SK-MEL-5 (cell line): ENCODE measurements at places on chromosomes 7 and 10. TPM values are rescaled to one million over a fixed set of nuclear protein-coding genes. Genes with fewer than 3 reads are reported as not detected.

TDRD1 gene
- total RNA-seq: not detected in 2 replicates

STEAP1B gene
- 61.7 and 64.1 TPM in 2 replicates for total RNA-seq

TFAM gene
- 54.8 and 72.5 TPM in 2 replicates for total RNA-seq

MBL2 gene
- total RNA-seq: 0.16 TPM in 1 of 2 replicates, not detected in the other

HOXA1 gene
- 5.6 TPM in 2 replicates for total RNA-seq

DNA sequence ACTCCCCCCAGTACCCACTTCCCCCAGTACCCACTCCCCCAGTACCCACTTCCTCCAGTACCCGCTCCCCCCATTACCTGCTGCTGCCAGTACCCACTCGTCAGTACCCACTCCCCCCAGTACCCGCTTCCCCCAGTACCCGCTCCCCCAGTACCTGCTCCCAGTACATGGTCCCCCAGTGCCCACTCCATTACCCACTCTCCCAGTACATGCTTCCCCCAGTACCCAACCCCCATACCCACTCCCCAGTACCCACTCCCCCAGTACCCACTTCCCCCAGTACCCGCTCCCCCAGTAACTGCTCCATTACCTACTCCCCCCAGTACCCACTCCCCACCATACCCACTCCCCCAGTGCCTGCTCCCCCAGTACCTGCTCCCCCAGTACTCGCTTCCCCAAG, 550.6 kb downstream of the DNAJB6 start:
- no peak for DNase-seq

DNA sequence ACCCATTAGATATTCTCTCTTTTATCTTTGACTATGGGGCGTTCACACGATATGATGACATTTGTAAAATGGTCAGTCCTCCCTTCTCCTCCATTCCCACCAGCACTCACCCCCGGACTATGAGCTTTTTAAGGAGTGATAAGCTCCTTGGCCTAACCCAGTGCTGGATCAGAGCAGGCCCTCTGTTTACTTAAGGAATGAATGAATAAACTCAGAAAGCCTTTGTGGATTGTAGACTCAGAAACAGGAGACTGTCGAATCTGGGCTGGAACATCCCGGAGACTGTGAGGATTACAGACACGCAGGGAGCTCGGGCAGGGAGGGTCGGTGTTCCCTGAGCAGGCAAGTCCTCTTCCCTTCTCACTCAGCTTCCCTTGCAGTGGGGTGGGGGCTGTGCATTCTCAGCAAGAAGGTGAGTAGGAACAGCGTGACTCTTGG, 6.8 kb upstream of the ZCCHC24 start:
- no peak for DNase-seq

DNA sequence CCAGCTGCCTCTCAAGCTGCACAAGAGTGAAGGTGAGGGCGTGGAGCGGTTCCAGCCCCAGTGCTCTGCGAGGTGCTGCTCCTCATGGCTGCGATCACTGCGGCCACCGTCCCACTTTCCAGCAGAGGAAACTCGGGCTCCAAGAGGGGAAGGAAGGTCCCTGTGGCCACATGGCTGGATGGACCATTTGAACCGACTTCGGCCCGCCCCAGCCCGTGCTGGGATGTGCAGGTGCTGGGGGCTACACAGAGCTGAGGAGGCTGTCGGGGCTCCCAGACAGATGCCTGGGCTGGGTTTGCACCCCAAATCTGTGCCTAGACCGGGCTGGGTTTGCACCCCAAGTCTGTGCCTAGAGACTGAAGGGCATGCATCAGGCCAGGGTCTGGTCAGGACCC, 186.6 kb downstream of the DNAJB6 start:
- DNase-seq: no peak

DNA sequence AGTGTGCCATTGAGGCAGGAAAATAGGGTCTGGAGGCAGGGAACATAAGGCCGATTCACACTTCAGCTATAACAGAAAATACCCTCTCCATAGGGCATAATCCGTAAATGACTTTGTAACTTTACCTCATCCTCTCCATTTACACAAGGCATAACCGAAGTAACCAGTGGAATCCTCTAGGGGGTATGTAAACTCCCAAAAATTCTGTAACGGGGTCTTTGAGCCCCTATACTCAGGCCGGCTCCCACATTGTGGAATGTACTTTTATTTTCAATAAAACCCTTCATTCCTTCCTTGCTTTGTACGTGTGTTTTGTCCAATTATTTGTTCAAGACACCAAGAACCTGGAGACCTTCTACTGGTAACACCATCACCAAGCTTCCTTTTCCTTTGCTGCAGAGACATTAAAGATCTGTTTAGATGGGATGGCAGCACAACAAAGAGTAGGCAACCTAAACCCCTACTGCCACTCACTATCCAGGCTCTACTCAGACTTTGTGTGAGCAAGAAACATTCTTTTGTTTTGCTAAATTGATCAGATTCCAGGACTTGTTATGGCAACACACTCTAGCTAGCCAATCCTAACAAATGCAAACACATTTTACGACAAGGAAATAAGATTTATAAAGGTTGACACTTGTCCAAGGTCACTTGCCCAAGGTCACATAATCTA, 99.3 kb downstream of the DGKI start:
- no peak for DNase-seq

DNA sequence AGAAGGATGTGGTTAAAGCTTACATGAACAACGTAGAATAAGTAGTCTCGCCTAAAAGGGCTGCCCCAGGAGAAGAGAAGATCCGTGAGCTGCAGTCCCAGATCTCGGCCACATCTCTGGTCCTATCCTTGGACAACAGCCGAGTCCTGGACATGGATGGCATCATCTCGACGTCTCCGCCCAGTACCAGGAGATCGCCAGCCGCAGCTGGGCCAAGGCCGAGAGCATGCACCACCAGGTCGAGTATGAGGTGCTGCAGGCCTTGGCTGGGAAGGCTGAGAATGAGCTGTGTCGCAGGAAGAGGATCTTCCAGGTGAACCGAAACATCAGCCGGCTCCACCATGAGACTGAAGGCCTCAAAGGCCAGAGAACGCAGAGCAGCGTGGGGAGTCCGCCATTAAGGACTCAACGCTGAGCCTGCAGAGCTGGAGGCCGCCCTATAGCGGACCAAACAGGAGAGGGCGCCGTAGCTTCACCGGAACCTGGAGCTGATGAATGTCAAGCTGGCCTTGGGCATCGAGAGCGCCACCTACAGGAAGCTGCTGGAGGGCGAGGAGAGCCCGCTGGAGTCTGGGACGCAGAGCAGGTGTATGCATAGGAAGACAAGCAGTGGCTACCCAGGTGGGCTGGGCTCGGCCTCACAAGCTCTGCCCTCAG, 22.2 kb downstream of the LIPK start:
- peak; percentile 70 for DNase-seq

DNA sequence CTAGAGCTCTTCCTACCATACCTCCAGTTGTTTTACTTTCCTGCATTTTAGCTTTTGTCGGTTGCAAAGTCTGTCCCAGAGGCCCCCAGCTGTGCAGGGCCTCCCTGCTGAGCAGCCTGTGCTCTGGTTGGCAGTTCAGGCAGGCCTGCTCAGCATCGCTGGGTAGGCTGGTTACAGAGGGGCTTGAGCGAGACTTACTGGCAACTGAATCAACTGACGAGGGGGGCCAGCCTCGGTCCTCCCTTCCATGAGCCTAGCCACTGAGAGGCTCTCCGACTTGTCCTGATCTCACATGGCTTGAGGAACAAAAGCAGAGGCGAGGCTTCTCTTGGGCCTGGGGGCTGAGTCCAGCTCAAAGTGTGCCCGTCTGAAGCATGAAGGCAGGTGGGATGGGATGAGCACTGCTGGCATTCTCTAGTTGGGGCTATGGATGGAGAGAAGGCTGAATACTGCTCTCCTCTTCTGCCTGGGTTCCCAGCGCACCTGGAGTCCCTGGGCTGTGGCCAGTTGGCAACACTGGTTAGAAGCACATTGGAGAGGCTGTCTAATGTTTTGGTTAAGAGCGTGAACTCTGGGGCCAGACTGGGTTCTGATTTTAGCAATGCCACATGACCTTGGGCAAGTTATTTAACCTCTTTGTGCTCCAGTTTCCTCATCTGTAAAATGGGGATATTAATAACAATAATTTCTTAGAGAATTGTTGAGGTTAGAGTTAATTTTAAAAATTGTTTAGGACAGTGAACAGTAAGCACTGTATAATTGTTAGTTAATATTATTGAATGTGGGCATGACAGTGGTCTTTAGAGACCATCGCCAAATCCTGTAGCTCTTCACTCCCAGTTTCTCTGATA, 6.9 kb upstream of the SFRP5 start:
- DNase-seq: no peak

DNA sequence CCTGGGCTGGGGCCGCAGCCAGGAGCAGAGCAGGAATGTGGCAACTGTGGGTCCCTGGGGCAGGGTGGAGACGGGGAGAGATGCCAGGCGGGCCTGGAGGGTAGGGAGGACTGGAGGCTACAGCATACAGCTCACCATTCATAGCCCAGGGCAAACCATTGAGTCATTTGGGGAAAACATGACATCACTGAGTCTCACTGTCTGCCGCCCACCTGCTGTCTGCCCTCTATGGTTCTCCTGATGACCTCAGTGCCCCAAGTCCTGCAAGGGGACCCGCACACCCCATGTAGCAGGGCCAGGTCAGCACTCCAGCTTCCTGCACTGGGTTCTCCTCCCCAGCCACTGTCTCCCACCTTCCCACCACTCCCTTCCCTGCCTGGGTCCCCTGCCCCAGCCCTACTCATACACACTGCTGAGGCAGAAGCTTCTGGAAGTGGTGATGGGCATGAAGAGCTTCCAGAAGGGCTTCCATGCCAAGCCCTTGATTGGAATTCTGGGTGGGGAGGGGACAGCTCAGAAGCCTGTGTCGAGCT, 10.4 kb downstream of the CHST3 start:
- no peak for DNase-seq

DNA sequence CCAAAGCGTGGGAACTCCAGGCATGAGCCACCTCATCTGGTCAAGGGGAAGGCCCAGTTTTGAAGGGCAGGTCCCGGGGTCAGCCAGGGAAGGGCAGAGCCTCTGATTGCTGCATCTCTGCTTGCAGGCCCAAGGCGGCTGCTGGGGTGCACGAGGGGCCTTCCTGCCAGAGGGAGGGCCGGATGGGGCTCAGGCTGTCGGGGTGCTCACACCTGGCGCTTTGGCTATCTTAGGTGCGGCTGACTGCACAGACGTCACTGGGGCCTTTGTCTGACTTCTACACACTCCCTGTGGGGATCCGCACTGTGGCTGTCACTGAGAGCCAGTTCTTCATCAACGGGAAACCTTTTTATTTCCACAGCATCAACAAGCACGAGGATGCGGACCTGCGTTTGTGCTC, 68.7 kb downstream of the ZNF727 start:
- no peak for DNase-seq

DNA sequence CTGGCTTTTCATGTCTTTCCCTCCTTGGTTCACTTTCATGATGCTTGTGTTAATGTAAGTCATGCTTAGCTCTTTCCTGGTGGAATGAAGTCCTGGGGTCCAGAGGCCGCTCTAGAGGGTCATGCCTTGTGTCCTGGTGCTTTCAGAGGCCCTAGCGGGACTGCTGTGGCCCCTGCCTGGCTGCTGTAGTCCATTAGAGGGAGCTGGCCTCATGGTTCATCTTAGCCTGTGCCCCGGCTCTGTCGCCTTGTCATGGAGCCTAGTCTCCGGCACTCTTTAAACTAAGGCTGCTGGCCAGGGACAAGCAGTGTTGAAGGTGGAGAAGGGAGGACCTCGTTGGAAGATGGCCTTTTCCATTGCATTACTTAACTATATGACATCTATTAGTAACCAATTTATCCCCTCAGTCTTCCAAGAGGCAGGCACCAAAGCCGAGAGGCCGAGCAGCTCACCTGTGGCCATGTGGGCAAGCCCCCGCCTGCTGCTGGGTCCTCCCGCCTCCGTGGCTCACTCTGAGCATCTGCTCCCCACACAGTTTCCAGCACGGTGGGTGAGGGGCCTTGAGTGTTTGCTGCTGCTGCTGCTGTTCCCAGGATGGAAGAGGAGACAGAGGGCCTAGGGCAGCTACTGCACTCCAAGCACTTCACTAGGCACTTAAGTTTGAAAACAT, 5.0 kb upstream of the NDUFB2 start:
- DNase-seq: no peak

GRCh38 chr7:46155367-46155766, 234.3 kb upstream of the IGFBP3 start:
- no peak for DNase-seq

- peak; percentile 32 for DNase-seq
Observed at GRCh38 chr10:71998840-71999194, 34.6 kb downstream of the CHST3 start.

DNA sequence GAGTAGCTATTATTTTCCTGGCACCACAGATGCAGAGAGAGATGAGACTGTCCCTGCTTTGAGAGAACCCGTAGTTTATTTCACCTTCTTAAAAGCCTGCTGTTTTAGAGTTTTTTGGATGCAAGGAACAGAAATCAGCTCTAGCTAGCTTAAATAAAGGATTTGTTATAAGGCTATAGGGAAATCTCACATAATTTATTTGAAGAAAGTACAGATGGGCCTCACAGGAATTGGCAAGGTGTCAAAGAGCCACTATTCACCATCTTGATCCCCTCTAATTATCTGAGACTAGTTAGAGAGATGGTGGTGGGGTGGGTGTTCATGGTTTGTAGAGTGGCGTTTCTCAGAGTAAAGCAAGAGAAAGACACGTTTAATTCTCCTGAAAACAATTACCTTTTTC, 7.3 kb downstream of the KMT2E start:
- DNase-seq: no peak

DNA sequence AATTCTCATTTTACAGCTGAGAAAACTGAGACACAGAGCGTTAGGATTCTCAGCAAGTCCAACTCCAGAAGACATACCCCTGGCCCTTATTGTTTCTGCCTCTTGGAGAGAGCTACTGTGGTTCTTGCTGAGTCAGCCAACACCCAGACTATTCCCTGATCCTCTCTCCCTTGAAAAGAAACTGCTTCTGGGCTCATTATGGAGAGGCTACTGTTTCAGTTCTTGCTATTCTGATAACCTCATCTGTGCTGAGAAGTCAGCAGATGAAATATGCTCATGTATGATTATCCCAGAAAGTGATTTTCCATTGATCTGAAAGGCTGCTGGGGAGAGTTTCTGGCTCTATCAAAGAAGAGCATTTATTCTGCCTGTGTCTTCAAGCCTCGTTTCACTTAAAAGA, 455.6 kb upstream of the COBL start:
- DNase-seq: no peak

- no peak for DNase-seq
Observed at GRCh38 chr10:88390041-88390440, 193.1 kb downstream of the RNLS start.

DNA sequence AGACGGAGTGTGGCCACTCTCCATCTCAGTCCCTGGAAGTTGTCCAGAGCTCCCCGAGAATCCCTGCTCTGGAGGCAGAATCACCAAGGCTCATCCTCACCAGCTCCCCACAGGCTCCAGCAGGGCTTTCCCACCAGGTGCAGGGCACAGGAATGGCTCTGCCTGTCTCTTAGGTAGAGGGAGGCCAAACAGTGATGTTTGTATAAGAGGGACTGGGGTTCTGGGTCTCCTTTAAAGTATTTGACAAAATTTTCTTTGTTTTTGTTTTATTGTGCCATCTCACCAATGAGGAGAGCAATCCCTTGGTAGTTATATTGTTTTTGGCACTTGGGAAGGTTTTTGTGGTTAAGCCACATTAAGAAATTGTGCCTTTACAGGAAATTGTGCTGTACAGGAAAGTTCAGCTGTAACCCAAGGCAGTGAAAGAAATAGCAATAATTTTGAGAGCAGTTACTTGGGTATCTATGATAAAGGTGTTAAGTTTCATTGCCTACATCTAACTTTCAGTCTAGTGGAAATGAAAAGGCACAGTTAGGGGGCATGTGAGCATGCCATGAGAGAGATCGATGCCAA, 219.3 kb upstream of the PRSS58 start:
- no peak for DNase-seq
